Substantia nigra (tissue), 51 donors: ENCODE measurements at places on chromosomes 12 and 14.

DNA sequence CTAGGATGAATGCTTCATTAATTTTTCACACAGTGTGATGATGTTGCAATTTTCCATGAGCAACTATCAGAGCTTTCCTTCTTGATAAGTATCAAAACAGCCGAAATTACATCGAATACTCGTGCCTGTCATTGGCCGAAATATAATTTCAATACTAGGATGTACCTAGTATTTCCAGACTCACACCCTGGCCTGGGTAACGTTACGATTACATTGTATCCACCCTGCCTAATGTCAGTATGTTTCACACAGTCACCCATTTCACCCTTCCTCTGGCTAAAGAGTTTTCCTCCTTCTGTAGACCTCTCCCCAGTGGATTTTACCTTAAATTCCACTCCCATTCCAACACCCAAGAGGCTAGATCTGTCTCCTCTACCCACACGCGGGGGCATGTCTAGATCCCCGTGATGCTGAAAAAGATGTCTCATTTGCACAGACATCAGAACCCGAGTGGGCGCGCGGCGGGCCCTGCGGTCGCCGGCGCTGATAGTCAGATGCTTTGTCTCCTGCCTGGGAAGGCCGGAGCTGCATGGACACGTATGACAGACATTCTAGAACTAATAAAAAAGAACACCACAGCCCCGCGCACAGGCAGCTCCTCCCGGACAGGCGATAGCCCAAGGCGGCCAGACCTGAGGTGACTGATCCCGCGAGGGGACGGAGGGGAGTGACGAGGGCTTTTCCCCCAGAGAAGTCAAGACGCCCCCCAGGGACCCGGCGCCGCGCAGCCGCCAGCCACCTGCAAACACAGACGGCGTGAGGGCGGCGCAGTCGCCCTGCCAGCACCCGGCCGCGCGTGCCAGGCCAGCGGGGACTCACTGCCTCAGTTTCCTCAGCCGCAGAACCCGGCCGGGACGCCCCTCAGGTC lies 723 bp downstream of the KIF21A start:
- DNase-seq: peak; percentile 33

DNA sequence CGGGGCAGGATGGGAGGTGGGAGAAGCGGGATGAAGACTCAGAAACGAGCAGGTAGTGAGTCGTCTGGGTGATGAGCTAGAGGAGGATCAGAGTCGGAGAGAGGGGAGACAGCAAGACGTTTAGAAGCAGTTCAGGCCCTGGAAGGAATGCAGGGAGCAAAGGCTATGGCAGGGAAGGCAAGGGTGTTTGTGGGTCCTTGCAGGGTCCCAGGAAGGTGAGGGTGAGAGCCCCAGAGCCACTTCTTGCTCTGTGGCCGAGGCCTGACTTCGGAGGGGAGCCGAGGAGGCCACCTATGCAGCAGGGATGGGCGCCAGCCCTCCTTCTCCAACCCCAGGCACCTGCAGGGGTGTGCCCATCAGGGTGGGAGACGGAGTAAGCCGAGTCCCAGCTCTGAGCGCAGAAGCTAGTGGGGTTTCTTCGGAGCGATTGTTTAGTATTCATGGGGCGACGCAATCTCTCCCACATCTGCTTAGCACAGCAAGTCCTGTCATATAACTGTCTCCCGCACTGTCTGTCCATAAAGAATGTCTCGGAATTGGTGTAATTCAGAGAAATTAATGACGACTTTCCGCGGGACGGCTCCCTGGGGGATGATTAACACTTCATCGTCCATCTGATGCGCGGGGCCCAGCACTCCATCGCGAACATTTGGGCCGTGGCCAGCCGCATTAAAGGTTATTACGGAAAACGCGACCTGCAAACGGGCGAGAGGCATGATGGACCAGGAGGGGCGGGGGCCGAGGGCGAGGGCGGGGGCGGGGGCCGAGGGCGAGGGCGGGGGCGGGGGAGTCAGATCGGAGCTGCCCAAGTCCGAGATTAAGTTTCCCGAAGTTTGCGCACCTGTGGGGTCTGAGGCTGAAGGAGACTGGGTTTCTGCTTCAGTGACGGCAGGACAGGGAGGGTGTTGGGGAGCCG lies 12.2 kb upstream of the CALCOCO1 start:
- DNase-seq: no peak

GRCh38 chr12:49342914-49343731 lies 3.6 kb upstream of the DNAJC22 start:
- DNase-seq: no peak

- DNase-seq: no peak
Observed at GRCh38 chr12:124438437-124439056, 128.9 kb downstream of the NCOR2 start.

GRCh38 chr12:60324746-60325145 lies 728.9 kb downstream of the SLC16A7 start:
- no peak for DNase-seq

DNA sequence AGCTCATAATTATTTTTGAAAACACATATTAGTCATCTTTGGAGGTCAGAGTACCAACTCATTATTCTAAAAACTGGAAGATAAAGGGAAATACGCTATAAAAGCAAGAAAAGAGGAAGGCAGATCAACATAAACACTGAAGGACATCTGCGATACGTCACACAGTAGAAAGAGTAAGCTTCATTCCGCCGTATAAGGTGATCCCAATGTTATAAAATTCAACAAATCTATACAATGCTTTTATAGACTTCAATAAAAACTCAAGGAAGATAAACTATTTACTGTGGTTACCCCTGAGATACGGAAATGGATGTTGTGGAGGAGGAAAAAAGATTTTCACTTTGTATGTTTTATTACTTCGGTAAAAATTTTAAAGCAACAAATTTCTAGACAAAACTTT lies 92.6 kb downstream of the ITPR2 start:
- DNase-seq: no peak

DNA sequence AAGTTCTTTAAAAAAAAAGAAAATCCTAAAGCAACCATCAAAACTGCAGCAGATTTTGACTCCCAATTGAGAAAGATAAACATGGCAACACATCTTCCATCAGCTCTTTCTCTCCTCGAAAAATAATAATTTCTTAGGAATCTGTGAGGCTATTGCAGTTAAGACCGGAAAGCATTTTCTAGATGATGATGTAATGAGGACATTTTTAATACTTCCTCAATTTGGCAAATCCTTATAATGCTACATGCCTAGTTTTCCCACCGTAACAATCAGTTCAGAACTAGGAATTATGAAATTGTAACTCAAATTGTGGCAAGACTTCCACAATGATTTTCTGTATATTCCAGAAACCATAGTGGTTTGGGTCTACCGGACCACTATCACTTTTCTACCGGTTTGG lies 180.9 kb upstream of the PDE3A start:
- DNase-seq: no peak

GRCh38 chr12:70317781-70318180 lies 48.3 kb upstream of the KCNMB4 start:
- DNase-seq: no peak

- no peak for DNase-seq
Observed at GRCh38 chr12:49661191-49661590, 37.8 kb downstream of the PRPF40B start.

- no peak for DNase-seq
Observed at GRCh38 chr12:2567711-2568110, 227.1 kb upstream of the FKBP4 start.

DNA sequence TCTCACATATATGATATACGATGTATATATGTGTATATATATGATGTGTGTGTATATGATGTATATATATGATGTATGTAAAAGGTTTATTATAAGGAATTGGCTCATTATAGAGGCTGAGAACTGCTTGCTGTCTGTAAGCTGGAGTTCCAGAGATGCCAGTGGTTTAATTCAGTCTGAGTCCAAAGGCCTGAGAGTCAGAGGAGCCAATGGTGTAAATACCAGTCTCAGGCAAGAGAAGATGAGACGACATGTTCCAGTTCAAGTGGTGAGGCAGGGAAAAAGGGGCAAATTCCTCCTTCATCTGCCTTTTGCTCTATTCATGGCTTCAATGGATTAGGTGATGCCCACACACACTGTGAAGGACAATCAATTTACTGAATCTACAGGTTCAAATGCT lies 17.1 kb upstream of the STYK1 start:
- DNase-seq: no peak

DNA sequence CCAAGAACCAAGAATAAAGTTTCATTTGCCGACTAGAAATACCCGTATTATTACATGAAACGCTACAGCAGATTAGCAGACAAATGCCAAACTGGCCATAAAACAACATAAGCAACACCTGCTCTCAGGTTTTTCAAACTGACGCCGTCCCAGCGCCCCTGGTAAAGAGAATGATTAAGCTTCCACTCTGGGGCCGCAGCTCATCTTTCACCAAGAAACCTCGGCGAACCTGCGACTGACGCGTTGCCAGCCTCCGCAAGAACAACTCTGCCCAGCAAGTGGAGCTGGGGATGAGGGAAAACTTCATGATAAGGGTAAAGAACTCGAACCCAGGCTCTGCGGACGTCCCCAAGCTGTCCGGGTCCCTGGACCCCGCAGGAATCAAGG lies 530 bp downstream of the ARL1 start:
- DNase-seq: no peak

DNA sequence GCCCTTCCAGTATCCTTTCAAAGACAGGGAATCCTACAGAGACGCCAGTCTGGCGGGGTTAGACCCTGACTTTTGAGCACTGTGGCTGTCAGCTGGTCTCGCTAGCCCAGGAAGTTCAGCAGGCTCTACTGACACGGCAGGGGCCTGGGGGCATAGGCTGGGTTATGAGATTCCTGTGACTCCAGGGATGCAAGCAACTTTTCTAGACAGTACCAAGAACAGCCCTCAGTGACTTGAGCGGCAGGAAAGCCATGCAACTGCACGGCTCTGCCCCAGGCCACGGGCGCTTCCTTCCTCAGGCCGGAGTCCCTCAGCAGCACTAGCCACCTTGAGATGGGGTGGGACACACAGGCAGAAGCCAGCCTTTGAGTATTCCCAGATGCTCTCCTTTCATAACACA lies 5.1 kb upstream of the SIVA1 start:
- no peak for DNase-seq

DNA sequence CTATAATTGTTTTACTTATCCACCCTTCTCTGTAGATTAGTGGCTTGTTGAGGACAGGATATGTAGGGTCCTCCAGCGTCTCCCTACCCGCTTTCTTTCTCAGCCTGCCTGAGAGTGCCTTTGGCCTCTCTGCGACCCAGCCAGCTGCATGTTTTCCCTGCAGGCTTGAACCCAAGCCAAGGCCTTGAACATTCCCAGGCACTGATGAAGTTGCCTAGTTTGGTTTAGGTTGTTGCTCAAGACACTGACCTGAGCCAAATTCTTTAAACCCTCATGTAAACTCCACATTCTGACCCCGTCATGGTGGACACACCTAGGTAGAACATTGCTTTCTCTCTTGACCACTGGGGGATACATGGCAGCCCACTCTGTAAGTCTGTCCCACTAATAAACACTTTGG lies 33.4 kb upstream of the TXNRD1 start:
- DNase-seq: no peak

DNA sequence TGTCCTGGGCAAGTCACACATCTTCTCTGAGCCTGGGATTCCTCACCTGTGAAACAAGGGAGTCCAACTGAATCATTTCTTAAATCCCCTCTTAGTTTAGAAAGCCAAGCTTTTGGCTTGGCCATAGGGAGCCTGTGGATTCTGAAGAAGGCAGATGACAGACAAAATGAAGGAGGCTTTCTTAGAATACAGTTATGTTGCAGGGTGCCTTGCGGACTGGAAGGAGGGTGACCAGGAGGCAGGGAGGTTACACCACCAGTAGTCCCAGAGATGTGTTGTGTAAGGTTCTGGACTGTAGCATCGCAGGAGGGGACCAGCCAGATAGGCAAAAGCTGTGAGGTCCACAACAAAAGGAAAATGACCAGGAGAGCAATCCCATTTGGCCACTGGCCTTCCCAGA lies 8.2 kb upstream of the ACVR1B start:
- no peak for DNase-seq

- no peak for DNase-seq
Observed at GRCh38 chr14:92135269-92135668, 13.5 kb downstream of the CPSF2 start.

GRCh38 chr14:103772078-103772712 lies 56.6 kb downstream of the ZFYVE21 start:
- DNase-seq: peak; percentile 26

GRCh38 chr12:48157889-48158370 lies 615 bp upstream of the ASB8 start:
- DNase-seq: no peak

DNA sequence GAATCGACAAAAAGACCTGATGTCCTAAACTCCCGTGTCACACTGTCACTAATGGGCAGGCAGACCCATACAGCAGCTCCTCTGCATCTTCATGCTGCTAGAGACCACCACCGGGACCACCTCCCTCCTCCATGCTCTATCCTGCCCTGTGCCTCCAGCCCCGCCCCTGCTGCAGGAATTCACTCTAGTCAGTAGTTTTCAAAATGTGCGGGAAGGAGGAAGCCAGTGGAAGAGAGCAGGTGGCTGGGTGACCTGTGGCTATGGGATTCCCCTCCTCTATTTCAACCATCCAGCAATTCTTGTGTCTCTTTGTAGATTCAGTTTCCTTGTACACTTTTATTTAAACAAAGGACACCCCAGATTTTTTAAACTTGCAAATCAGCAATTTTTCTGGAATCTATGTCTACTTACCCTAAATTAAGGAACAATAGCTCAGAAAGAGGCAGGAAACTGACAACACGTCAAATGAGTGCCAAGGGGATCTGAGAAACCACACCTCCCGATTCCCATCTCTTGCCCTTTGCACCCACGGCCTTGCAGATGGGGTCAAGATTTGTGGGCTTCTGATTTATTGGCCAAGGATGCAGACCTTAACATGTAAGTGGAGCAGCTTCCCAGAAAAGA lies 20.4 kb upstream of the MAP1LC3B2 start:
- DNase-seq: no peak

DNA sequence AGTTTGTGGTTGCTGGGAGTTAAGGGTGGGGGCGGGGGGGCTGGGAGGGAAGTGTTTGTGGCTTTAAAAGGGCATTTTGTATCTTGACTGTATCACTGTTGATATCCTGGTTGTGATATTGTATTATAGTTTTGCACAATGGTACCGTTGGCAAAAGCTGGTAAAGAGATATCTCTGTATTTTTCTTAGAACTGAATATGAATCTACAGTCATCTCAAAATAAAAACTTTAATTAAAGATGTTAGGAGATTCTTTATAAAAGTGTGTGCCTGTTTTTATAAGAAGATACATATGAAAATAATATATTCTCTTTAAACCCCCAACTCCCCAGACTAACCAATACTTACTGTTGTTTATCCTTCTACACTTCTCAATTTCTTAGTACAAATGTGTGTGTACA lies 43.2 kb downstream of the TTC6 start:
- DNase-seq: no peak

GRCh38 chr12:89135976-89136634 lies 216.2 kb downstream of the DUSP6 start:
- no peak for DNase-seq

GRCh38 chr14:101503431-101504095 lies 57.7 kb upstream of the DIO3 start:
- no peak for DNase-seq

DNA sequence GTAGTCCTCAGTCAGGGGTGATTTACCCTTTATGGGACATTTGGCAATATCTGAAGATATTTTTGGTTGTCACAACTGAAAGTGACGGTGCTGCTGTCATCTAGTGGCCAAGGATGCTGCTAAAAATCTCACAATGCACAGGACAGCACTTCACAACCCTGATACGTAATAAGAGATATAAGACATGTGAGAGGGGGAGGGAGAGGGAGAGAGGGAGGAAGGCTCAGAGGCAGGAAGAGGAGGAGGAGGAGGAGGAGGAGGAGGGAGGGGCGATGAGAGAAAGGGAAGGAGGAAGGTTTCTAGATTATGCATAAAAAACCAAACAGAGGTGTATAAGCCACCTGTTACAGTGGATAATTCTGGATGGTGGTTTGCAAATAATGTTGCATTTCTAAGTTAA lies 14.3 kb downstream of the MYL2 start:
- no peak for DNase-seq

- DNase-seq: no peak
Observed at GRCh38 chr12:53478865-53479264, 20.4 kb downstream of the MAP3K12 start.
